CD8-positive, alpha-beta memory T cell (primary cell): ENCODE measurements at places on chromosomes 11 and 22. TPM values are rescaled to one million over a fixed set of nuclear protein-coding genes. Genes with fewer than 3 reads are reported as not detected.

DNA sequence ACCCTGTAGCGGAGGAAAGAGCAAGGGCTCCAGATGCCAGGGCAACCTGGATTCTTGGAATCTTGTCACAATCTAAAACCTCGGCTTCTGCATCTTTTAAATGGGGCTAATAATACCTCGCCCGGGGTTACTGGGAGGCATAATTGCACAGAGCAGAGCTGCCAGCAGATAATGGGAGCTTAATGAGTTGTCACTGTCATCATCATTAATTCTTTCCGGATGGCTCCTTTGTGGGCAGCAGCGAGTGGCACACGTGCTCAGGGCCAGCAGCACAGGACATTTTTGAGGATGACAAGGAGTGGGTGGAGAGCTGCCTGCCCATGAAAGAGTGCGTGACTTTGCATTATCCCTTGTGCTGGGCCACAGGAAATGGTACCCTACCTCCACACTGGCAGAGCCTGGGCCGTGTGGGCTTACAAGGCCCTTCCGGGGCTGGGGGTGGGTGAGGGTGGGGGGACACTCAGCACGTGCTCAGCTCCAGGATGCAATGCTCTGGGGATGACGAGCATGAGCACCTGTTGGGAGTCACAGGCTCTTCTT lies 5.7 kb downstream of the PDGFB start:
- no peak for DNase-seq

Gene PICK1
- 22.5 TPM for total RNA-seq

DNA sequence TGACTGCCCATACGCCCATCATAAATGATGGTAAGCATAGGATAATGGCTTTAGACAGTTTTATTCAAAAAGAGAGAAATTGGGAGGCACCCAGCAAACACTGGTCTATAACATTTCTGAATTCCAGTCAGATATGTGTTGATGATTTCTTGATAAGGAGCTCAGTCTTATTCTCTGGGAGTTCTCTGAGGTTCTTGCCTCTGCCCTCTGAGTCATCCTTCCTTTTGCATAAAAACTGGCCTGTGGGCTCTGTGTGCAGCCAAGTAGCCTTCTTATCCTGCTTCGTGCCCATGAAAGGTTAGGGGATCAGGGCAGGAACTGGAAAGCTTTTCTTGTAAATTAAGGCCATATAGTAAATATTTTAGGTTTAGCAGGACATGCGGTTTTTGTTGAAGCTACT lies 48.9 kb downstream of the FAR1 start:
- DNase-seq = no peak

Gene MUC6
- not detected for total RNA-seq

DNA sequence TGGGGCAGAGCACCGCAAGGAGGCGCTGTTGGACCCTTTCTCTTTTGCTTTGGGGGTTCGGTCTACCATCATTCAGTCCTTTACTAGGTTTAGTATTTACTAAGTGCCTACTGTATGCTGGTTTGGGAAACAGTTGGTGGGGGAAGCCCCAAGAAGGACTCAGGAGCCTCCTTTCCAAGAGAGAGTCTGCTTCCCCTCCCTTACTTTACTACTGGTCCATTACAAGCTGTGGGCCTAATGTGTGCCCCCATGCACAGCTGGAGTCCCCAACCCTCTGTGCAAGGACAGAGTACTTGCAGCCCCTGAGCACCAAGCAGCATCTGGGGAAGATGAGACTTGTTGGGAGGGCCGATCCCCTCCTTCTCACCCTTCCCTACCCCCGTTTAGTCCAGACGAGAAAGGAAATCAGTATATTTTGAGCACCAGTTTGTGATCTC lies 876 bp upstream of the UBE2L6 start:
- DNase-seq = no peak

- DNase-seq = peak; percentile 49
These were observed 159.3 kb upstream of the GRK3 start for GRCh38 chr22:25404928-25405816.

- DNase-seq = no peak
These were observed 5.1 kb downstream of the SNU13 start for GRCh38 chr22:41683616-41684015.

Gene ART1
- not detected for total RNA-seq

DNA sequence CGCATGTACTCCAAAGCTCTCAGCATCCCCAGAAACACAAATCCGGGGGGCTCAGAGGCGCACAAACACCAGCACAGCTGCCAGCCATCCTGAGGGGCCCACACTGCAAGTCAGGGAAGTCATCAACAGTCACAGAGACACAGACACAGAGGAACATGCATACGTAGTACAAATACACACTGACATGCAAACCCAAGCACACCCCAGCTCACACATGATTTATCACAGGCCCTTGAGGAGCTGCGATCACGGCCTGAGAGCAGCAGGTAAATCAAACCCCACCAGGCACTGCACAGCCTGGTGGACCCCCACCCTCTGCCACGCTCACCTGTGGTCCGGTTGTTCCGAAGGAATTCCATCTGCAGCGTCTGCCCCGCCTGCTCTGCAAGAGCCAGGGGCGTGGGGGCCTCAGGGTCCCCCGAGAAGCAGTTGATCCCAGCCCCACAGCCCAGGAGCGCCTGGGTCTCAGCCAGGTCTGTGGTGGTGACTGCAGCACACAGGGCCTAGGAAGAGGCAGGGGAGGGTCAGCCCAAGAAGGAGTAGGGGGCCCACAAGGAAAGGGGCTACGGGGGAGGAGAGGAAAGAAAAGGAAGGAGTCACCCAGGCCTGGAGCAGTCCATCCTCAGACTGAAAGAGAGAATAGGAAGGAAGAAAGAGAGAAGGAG lies 28.5 kb upstream of the PDE2A start:
- no peak for DNase-seq
